ENCODE measurements at places on chromosomes 2 and 18.

GRCh38 chr18:27004056-27004829 lies 138.7 kb upstream of the AQP4 start:
- DNase-seq, result no peak

DNA sequence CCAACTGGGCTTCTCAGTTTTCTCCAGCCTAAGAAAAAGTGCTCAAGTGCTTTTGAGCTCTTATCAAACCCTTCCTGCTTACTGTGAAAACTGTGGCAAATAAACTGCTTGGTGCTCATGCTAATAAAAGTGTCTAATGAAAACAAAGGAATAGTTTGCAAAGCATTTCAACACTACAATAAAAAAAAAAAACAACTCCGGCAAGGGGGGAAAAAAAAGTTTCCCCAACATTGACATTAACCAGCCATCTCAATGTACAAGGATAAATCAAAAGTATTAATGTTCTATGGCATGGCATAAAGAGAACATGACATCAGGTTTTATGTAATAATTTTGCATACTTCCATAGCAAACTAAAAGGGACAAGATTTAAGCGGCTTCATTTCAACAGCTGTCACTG lies 14.7 kb upstream of the STPG4 start:
- no peak for DNase-seq

- DNase-seq, result peak; percentile 63
Observed at GRCh38 chr2:135245071-135245470, 193.0 kb downstream of the RAB3GAP1 start.

DNA sequence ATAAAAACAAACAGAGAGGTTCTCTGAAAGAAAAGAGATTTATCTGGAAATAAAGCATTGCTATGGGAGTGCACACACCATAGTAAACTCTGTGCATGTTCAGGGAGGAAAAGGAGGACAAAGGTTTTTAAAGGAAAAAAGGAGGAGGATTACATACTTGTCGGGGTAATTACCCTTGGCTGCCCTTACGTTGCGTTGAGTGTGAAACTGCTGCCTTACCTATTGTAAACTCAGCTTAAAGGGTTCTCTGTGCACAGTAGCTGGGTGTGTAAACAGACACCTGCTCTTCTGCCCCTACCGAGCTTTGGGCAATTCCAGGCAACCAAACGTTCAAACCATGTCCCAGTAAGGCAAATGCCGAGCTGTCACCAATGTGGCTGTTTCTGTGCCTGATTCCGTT lies 29.6 kb upstream of the PXDN start:
- DNase-seq, result no peak

DNA sequence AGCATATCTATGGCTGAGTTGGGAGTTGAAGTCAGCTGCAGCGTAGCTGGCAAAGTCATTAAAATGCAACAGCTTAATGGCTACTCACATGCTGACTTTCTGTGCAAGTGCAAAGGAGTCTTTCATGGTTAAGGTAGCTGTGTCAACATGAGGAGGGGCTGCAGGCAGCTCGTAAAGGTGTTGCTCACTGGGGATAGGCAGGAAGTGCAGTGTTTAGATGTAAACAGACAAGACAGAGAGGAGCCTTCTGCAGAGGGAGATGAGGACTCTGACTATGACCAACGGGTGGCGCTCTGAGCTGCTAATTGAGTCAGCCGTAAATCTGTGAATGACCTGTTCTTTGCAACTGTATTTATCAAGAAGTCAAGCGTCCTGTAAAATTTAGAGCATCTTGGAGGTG lies 22.3 kb upstream of the CAVIN2 start:
- peak; percentile 23 for DNase-seq

Measured in SW 1271 (cell line).